Aorta (tissue), 5 donors: ENCODE measurements at places on chromosomes 12 and 14. TPM values are rescaled to one million over a fixed set of nuclear protein-coding genes. Genes with fewer than 3 reads are reported as not detected.

GRCh38 chr12:24360057-24360456, 410.6 kb upstream of the SOX5 start:
- no peak overlapping the region for H3K4me3 ChIP-seq
- no peak for DNase-seq
- H3K27ac ChIP-seq: no peak overlapping the region
- no peaks in the 10 kb centered on the region for H3K36me3 ChIP-seq
- H3K27me3 ChIP-seq: no peaks in the 10 kb centered on the region
- H3K4me1 ChIP-seq: no peaks in the 10 kb centered on the region

GRCh38 chr14:24852312-24853060, 197.5 kb downstream of the STXBP6 start:
- no peaks in the 10 kb centered on the region for H3K4me1 ChIP-seq
- H3K4me3 ChIP-seq: no peak overlapping the region
- DNase-seq: no peak
- H3K27me3 ChIP-seq: no peaks in the 10 kb centered on the region

- H3K4me1 ChIP-seq: no peaks in the 10 kb centered on the region
- no peaks in the 10 kb centered on the region for H3K27me3 ChIP-seq
- H3K36me3 ChIP-seq: no peaks in the 10 kb centered on the region
- no peak overlapping the region for H3K4me3 ChIP-seq
- no peak overlapping the region for H3K27ac ChIP-seq
Observed at GRCh38 chr12:130574402-130574801, 141.7 kb downstream of the RIMBP2 start.

DNA sequence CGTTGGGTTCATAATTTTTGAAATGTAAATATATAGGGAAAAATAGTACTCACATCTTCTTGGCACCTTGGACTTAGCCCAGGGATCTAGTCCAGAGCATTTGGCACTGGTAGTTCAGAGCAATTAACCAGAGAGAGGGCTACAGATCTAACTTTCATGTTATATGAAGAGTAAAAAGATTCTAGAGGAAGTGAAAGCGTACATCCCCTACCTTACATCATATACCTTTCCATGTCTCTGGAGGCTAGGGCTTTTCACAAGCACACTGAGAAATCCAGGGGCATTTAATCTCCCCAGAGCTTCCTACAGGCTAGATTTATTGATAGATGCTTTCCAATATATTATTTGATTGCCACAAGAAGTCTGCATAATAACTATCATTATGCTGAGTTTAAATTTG, 687.5 kb upstream of the FBXO33 start:
- no peaks in the 10 kb centered on the region for H3K27me3 ChIP-seq
- H3K27ac ChIP-seq: no peak overlapping the region
- no peak overlapping the region for H3K4me3 ChIP-seq
- DNase-seq: no peak
- no peaks in the 10 kb centered on the region for H3K36me3 ChIP-seq

- H3K36me3 ChIP-seq: no peaks in the 10 kb centered on the region
- H3K4me3 ChIP-seq: no peak overlapping the region
- no peak overlapping the region for H3K27ac ChIP-seq
- H3K27me3 ChIP-seq: no peaks in the 10 kb centered on the region
Observed at GRCh38 chr12:70194076-70194475, 49.2 kb upstream of the CNOT2 start.

- peak overlapping the region; percentile 8 for H3K27ac ChIP-seq
- no peak overlapping the region for H3K4me3 ChIP-seq
- H3K36me3 ChIP-seq: peaks cover 16% of the 10 kb centered on the region
- H3K27me3 ChIP-seq: no peaks in the 10 kb centered on the region
- no peak for DNase-seq
Observed at GRCh38 chr12:9072481-9073038, 43.2 kb downstream of the A2M start.

DNA sequence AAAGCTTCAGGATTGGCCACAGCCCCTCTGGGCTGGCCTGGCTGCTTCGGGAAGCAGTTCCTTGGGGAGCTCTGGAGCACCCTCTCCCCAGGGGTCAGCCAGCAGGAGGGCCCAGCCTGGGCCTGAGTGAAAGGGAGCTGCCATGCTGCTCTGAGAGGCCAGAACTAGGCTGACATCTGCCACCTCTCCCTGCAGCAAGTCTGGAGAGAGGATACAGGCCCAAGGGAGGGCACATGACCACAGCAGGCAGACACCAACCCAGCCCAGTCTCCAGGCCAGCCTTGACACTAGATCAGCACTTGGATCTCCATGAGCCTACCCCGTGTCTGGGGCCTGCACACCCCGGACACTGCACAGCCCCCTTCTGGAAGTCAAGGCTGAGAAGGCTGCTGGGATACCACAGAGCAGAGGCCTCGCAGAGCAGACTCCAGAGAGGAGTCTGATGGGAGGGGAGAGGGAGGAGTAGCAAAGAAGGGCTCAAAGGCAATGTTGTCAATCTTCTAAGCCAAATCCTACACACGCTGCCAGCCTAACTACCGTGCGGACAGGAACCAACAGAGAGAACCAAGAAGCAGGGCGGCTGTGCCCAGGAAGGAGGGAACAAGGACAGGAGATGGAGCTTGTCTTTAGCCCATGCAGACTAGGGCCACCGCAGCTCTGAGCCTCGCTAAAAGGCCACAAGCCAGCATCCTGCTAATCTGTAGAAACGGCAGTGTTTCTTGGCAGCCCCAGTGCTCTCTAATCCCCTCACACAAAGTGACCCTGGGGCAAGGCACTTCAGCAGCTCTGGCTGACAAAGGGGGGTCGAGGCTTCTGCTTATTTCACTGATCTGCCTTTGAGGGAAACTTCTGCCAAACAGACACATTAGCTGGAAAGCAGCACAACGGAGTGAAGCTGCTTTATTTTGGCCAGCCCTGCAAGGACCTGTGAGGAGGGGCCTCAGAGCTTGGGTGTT, 12.9 kb downstream of the COL2A1 start:
- H3K4me3 ChIP-seq: no peak overlapping the region
- H3K36me3 ChIP-seq: no peaks in the 10 kb centered on the region
- H3K4me1 ChIP-seq: no peaks in the 10 kb centered on the region
- no peak for DNase-seq
- no peak overlapping the region for H3K27ac ChIP-seq

Gene FOXG1
- not detected for total RNA-seq

Gene KLRK1
- 3.5 TPM for total RNA-seq

Gene PKP2
- 1.4 TPM for total RNA-seq
